ENCODE measurements at places on chromosomes 12 and 14.
A peak's percentile ranks its signal among the peaks of the same experiment; 100 is the strongest.

GRCh38 chr12:6662602-6662905 lies 365 bp downstream of the ING4 start:
- DNase-seq = no peak

DNA sequence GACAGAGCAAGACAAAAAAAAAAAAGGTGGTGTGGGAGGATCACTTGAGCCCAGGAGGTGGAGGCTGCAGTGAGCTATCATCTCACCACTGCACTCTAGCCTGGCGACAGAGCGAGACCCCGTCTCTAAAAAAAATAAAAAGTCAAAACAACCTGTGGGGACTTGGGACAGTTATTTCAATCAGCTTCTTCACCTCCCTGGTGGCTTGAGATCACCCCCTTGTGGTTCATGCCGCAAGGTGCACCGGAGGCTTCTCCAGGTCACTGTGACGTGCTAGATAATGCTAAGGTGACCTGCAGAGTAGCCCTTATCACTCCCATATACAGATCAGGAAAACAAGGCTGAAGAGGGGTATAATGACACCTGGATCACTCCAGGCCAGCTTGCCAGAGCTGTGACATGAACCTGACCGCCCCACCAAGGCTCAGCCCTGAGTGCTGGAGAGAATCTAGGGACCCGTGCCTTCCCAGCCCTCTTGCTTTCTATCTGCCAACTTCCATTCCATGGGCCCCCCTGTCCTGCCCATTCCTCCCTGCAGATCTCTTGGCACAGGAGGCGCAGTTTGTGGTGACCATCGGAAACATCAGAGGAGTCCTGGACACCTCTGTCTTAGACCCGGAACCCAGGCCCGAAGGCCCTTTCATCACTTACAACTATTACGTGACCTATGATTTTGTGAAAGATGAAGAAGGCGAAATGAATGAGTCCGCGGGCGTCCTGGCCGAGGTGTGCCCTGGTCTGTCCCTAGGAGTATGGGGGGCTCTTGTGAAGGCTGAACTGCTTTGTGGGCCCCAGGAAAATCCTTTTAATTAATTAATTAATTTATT lies 8.1 kb downstream of the LRRC43 start:
- DNase-seq = peak; percentile 46

DNA sequence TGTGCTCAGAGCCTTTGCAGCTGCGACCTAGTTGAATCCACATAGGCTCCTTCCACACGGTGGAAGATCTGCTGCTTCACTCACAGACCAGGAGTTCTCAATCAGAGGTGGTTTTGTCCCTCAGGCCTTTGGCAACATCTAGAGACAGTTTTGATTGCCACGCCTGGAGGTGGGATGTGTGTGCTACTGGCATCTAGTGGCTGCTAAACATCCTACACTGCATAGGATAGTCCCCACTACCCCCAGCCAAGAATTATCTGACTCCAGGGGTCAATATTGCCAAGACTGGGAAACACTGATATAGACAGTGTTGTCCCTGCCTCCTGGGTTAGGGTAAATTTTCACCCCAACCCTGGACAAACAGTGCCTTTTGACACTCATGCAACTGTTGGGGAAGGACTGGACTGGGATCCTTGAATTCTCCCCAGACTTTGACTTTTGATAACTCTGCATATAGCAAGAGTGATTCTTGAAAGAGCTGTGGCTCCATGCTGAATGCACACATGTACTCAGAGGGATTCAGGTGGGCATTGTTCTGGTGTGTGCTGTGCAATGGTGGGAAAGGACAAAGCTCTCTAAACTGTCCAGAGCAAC lies 39.8 kb downstream of the BAZ2A start:
- no peak for DNase-seq

- DNase-seq = no peak
Measured at GRCh38 chr14:97468220-97468619, 671.0 kb downstream of the VRK1 start.

DNA sequence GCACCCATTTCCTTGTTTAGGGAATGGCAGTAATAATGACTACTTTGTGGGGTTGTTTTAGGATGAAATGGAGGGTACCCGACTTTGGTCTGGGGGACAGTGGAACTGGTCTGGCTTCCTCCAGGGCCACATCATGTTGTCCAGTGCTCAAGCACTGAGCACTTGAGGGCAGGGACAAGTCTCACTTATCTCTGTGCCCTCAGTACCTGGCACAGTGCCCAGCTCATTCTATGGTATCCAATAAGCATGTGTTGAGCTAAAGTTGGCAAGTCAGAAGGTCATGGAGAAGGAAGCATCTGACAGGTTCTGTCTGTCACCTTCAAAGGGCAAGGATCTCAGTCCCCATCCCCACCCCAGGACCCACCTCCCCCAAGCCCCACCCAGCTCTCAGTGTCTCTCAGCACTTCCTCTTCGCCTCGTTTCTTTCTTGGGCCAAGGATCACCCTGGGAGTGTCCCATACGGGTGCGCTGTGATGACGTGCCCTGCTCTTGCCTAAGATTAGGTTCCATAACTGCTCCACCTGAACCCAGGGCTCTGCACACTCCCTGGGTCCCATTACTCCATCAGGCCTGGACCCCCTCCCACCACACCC lies 24.3 kb upstream of the TMEM106C start:
- DNase-seq = no peak

GRCh38 chr12:97666263-97666662 lies 203.7 kb downstream of the RMST start:
- DNase-seq = no peak

GRCh38 chr12:66232263-66232662 lies 43.2 kb downstream of the IRAK3 start:
- DNase-seq = no peak

- no peak for DNase-seq
Measured at GRCh38 chr12:111454716-111455447, 49.2 kb downstream of the SH2B3 start.

DNA sequence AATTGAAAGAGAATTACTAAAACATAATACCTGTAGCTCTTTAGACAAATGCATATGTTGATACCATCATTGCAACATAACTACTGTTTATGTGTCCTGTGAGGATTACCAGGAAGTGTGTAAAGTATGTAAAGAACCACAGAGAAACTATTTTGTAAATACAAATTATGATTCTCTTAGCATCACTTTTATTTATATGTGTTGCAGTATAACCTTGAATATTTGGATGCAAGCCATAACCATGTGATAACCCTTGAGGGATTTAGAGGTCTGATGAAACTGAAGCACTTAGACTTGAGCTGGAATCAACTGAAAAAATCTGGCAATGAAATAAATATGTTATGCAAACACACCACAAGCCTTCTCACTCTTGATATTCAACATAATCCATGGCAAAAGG lies 77.5 kb downstream of the LRRC9 start:
- DNase-seq = no peak

- DNase-seq = no peak
Measured at GRCh38 chr12:67661311-67662021, 12.9 kb downstream of the DYRK2 start.

DNA sequence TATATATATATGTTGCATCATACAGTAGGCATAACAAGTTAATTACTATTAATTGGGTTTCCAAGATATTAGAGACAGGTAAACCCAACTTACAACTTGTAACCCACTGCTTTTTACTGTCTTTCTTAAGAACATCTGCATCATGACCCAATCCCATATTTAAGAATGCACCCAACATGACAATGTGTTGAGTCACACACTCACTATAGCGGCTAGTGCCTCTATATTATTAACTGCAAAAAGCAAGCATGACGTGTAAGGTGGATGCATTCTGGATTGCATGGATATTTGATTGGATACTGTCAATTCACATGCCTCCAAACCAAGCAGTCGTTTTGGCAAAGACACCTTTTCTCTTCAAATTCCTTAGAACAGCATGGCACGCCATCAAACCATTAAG lies 68.2 kb downstream of the KSR2 start:
- no peak for DNase-seq

DNA sequence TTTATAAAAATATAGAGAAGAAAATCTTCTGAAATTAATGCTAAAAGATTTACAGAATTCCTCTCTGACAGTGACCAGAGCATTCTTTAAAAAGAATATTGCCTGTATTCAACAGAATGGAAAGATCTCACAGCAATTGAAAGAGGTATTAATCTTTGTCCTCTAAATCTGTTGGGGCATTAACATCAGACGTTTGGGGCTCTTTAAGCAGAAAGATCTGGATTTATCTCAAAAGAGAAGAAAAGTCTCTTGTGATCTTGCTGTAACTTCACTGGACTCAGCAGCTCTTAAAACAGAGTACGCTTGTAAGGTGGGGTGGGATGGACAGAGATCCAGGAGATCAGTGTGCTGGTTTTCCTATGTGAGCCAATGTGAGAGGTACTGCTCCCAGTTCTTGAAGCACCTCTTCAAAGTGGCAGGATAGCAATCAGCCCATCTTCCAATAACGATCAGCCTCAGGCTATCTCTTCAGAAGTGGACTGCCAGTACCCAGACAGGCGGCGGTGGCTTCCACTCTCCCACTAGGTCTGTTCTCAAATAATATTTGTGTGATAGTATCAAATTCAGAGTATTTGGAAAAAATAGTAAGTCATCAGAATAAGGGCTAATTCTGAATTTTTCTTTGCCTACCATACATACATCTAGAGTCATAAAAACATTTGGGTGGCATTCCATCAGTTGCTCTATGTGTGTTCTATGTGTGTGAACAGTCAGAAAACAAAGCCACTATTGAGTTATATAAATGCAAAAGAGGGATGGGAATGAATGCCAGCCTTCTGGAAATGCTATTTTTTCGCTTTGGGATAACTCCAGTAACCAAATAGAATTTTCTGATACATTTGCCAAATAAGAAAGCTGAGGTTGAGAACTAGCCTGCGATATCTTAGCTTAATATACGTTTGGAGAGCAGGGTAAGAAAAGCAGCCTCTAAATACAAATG lies 237.4 kb upstream of the RGS6 start:
- no peak for DNase-seq

DNA sequence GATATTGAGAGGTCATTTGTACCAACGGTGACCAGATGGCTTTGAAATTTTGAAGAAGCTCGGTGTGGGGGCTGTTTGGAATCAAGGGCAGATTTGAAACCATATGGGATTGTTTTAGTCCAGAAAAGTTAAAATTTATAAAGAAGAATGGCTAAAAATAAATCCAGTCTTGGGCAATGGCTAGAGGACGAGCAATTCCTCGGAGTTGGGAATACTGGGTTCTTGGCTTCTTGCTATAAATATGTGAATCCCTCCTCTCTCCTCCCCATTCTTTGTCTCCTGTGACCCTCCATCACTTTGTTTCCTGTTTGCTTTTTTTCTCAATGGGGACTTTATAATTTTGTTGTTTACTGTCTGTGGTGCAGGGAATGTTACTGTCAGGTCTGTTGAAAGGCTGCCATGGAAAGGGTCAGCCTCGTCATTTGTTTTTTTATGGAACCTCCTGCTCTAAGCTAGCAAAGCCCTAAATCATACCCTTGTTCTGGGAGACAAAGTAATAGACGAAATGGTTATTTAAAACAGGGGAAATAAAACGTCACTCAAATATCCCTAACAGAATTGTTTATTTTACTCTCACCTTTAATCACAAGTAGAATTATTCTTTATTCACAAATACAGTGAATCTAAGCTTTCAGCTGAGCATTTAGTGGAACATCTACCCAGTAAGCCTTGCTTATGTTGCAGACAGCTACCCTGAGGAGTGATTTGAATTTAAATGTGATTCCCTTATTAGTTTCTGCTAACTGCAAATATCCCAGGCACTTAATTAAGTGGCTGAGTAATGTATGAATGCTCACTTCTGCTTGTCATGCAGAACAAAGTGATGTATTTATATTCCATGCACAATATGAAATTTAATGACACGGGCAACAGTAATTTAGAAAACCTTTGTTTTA lies 273.1 kb upstream of the NOVA1 start:
- DNase-seq = no peak
